ENCODE measurements at places on chromosomes 5 and 9.

DNA sequence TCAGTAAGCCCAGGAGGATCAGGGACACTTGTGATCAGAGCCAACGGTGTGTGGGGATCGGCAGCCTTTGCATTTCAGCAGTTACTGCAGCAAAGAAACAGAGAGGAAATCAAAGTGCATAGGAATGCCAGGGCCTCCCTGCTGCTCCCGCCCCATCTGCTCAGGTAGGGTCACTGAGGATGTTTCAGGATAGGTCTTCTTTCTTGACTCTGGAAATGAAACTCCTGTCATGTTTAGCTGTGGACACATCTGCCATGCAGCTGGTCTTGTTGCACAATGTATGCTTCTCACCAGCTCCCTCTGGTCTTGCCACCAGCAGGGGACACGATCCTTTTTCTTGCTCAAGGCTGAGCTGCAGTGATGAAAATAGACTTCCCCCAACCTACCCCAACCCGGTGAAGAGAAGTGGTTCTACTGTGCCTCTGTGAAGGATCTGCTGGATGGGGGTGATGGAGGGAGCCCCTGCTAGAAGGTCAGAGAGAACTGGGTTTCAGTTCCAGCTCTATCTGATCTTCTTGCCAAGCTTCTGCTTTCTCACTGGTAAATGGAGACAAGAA lies 185.2 kb upstream of the KLF4 start:
- DNase-seq, result no peak

DNA sequence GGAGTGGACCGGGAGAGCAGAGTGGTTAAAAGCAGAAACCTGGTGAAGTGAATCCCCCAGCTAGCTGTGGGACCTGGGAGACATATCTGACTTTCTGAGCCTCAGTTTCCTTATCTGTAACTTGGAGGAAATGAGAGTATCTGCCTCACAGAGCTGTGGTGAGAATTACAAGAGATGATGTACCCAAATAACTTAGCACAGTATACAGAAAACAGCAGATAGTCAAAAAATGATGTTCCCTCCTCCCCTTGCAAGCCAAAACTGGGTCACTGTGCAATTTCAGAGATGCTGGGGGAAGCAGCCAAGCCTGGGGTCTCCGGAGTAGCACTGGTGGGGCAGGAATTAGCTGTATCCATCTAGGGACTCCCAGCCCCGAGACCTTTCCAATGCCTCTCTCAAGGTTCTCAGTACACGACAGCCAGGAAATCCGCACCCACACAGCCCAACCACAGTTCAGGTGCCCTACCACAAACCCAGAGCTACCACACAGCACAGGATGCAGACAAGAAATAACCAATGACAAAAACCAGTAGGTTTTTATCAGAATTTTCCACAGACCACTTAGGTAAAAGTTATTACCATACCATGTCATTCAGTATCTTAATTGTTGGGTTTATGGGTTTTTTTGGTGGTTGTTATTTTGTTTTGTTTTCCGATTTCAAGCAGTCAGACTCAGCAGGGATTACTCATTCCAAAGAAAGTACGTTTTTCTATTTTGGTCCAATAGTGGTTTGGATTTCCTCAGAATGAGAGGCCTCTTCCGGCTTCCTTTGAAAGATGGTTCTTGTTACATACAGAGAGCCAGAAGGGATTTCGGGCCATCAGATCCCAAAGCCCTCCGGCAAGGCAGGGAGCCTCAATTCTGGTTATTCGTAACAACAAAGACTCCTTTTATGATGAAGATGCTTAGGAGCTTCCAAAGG lies 4.9 kb upstream of the HRH2 start:
- DNase-seq, result no peak

GRCh38 chr5:130545291-130545690 lies 619.8 kb downstream of the HINT1 start:
- no peak for DNase-seq

DNA sequence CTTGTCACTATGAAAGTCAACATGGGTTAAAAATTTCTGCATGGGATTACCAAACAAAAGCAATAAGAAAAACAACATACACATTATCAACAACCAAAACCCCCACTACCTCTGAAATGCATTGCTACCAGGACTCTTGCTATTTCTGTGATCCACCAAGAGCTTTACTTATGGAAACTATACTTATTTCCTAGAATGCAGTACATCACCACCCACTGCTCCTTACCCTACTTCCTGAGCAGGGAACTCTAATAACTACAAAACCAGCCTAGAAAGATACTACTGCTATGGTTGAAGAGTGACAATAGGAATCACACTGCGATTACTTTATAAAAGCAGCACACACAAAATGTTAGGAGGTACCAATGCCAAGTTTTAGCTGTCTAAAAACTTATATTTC lies 22.2 kb downstream of the LURAP1L start:
- DNase-seq, result no peak

- no peak for DNase-seq
These were observed 62.0 kb upstream of the STARD4 start for GRCh38 chr5:111574311-111574710.

DNA sequence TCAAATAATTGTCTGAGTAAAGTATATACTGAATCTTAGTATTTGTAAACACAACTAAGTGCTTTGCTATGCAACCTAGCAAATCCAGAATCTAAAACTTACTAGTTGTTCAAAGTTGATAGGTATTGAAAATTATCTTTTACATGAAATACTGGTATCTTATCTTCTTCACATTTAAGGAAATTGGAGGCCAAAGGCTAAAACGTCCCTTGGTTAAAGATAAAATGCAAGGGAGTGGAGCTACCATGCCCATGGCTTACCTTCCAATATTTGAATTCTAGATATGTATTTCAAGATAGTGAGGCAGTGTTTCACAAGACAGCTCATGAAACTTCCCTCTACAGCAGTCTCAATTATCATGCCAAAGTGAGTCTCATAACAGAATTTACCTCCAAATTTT lies 373.5 kb downstream of the KIAA0825 start:
- DNase-seq, result no peak

All from right atrium auricular region (tissue), 2 donors.